ENCODE measurements at places on chromosomes 5 and 9.
A peak's percentile ranks its signal among the peaks of the same experiment; 100 is the strongest.

GRCh38 chr5:88643315-88643714, 239.7 kb downstream of the MEF2C start:
- no peak for DNase-seq

DNA sequence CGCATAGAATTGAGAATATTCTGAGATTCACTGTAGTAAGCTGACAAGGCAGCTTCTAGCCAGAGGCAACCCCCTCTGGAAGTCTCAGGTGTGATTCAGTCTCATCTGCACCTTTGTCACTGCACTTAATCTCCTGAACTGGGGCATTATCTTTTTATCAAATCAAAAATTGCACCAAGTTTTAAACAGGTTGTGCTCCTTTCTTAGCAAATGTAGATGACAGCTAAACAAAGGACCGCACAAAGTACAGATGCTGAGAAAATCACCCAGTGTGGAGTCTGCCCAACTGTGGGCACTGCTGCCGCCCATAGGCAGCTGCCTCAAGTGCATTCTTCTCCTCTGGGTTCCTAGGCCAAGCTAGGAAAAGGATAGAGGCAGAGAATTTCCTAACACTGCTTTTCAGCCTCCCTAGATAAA, 51.1 kb downstream of the STARD4 start:
- DNase-seq: peak; percentile 44

GRCh38 chr5:39720136-39720535, 295.4 kb upstream of the DAB2 start:
- peak; percentile 53 for DNase-seq

DNA sequence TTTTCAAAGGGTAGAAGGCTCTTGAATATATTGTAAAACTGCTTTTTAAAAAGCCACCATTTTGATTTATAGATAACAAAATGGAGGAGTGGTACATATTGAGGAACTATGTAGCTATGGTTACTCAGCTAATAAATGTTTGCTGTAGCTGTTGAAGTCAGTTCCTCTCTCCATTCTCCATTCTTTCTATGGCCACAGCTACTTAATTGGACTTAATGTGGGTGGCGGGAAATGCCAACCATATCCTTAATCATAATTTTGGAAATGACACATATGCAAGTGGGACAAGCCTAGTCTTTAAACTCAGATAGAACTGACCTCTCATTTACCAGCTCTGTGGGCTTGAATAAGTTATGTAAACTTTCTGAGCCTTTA, 10.6 kb downstream of the CDKN2A start:
- no peak for DNase-seq

DNA sequence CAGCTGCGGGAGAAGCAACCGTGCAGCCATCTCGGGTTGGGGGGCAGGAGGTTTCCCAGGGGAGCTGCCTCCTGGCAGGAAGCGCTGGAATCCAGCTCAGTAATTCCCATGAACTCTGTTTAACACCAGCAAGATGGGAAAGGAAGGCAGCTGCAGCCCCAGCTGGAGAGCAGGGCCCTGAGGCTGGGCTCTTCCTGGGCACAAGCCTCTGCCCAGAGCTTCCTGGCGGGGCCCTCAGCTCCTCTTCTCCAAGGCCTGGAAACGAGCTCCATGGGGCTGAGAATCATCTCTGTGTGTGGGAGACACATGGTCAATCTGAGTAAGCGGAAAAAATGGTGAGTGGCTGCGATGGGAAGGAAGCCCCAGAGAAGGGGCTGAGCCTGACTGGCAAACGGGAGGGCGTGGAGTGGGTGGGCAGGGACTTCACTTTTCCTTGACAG, 6.3 kb downstream of the MRPL36 start:
- DNase-seq: peak; percentile 19

DNA sequence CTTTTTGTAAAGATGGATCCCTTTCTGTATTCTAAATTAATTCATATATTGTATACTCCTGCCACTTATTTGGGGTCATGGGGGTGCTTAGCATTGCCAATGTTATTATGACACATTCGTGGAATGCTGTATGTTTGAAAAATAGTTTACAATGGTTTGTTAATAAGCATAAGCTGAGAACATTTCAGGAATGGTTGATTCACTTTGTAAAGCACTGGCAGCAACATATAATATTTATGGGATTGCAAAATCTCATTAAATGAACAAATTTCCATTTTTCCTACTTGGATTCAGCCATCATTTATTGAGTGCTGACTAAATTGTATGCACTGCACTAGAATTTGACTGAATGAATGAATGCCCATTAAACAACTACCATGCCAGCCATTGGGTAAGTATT, 215.2 kb upstream of the KLF4 start:
- no peak for DNase-seq

GRCh38 chr5:134490925-134491271, 34.6 kb upstream of the JADE2 start:
- no peak for DNase-seq

GRCh38 chr9:113682297-113682771, 193.8 kb upstream of the ZNF618 start:
- peak; percentile 90 for DNase-seq

- no peak for DNase-seq
Measured at GRCh38 chr5:124941051-124942049, 194.9 kb upstream of the ZNF608 start.

DNA sequence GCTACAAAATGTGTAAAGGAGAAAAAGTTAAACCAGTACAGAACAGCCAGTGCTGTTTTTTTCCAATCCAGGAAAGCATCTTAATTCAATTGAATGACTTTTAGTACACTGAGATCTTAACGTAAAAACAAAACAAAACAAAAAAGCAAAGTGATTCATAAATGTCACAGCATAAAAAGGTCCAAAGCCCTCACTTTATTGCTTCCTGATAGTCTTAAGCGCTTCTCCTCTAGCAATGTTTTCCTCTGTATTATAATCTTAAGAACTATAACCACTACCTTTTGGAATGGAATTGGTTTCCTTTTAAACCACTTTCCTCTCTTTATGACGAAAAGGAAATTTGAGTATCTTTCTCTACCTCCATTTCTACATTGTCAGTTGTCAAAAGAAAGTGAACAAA, 91.4 kb downstream of the SEMA5A start:
- DNase-seq: no peak

- peak; percentile 24 for DNase-seq
Measured at GRCh38 chr9:32741706-32742105, 41.6 kb upstream of the TMEM215 start.

- no peak for DNase-seq
Measured at GRCh38 chr5:6506611-6507010, 58.0 kb downstream of the UBE2QL1 start.

- DNase-seq: no peak
Measured at GRCh38 chr5:104385906-104386305, 823.3 kb upstream of the NUDT12 start.

DNA sequence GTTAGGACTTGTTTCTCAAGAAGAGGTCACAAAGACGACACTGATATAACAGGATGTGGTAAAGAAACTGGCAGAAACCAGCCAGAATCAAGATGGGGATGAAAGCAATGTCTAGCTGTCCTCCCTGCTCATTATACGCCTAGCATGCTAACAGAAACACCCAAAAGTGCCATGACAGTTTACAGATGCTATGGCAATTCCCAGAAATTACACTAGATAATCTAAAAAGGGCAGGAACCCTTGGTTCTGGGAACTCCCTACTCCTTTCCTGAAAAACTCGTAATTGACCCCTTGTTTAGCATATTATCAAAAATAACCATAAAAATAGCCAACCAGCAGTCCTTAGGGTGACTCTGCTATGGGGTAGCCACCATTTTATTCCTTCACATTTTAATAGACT, 10.9 kb upstream of the MRPS30 start:
- no peak for DNase-seq

- DNase-seq: no peak
Measured at GRCh38 chr9:106753155-106753671, 109.8 kb upstream of the ZNF462 start.

- DNase-seq: no peak
Measured at GRCh38 chr5:116380621-116381020, 194.0 kb downstream of the SEMA6A start.

DNA sequence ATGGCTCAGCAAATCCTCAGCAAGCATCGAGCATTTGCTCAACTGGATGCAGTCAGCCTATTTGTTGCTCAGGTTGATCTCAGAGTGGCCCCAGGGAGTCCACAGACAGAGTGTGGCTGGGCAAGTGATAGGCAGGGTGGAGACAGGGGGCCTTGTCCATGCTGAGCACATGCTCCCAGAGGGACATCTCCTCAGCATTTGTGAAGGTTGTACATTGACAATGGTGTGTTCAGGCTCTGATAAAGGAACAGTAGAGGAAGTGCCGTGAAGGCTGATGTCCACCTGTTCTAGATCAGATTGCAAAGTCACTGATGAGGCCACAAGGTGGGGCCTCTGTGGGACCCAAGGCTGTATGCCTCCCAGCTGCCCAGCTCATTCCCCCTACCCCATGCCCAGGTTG, 50.1 kb upstream of the FOXI1 start:
- DNase-seq: no peak

- DNase-seq: peak; percentile 63
Measured at GRCh38 chr5:167229751-167230150, 1061.7 kb upstream of the WWC1 start.

DNA sequence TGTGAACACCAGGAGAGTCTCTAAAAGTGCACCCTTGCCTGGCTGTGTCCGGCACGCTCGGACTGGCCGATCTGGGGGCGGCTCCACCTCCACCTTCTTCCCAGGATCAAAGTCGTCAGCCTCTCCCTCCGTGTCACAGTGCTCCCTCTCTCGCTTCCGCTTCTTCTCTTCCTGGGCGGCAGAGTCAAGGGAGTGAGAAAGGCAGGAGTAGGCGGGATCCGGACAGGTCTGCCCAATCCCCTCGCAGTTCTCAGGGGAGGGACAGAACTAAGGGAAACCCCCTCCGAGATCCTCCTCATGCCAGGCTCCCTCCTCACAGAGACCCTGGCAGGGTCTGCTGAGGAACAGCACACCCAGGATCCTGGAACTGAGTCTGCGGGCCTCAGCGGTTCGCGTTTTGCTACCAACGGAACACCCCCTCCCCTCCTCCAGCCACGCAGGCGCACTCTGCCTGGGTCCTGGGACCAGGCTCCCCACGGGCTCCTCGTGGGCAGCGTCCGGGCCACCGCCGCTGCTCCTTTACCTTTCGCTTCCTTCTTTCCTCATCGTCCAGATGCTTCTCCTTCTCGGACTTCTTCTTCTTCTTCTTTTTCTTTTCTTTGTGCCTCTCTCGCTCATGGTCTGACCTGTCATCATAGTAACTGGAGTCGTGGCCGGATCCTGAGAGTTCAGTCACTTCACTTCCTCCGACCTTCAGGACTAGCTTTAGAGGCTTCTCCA, 1.3 kb downstream of the BRD9 start:
- DNase-seq: no peak

GRCh38 chr9:127938298-127938690, 640 bp upstream of the DPM2 start:
- no peak for DNase-seq

GRCh38 chr9:27192291-27192960, 83.4 kb downstream of the TEK start:
- no peak for DNase-seq

GRCh38 chr5:132500244-132500930, 9.8 kb upstream of the IRF1 start:
- DNase-seq: no peak

DNA sequence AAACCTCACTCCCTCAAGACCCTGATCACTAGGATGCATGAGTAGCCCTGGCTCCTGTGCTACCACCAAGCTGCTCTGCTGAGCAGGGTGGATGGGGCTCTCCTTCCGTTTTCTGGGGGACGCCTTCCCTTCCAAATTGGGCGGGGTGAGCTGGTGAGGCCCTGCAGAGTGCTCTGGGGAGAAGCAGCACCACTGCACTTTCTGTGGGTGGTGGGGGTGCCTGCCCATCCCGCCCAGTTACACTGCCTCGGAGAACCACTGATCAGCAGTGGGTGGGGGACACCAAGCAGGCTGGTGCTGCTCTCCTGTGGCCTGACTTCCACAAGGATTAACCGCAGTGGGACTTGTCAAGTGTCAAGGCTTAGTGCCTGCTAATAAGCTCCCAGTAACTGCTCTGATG, 19.0 kb downstream of the GFPT2 start:
- DNase-seq: no peak

DNA sequence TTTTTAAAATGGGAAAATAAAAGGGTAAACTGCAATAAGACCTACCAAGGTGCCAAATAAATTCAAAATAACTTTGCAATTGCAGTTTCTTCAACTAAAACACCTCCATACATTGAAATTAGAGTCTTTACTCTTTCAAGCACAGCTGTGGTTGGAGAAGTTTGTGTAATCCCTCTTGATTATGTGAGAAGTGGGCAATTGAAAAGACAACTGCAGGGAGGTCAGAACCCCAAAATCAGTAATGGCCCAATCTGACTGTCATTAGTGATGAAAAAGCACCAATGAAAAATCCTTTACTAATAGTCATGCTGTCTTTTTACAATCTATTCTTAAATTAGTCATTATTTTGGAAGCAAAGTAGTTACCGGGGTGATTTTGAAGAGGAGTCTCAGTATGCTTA, 116.7 kb upstream of the RGMB start:
- no peak for DNase-seq

GRCh38 chr5:115831163-115831768, 10.1 kb downstream of the ATG12 start:
- DNase-seq: peak; percentile 47

- DNase-seq: no peak
Measured at GRCh38 chr9:123232332-123232731, 36.1 kb downstream of the STRBP start.

DNA sequence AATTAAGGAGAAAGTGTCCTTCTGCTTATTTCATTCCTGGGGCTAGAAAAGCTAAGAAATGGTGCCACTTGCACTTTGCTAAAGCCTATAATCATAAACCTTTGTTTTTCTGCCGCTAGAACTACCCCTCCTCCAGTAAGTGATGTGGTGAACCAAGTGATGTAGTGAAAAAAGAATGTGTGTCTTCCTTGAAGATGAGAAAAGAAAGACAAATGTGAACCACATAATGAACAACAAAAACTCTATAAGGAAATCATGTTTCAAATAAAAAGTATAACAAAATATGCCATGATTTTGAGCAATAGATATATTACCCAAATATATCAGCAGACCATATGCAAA, 179.0 kb upstream of the SGCD start:
- no peak for DNase-seq

DNA sequence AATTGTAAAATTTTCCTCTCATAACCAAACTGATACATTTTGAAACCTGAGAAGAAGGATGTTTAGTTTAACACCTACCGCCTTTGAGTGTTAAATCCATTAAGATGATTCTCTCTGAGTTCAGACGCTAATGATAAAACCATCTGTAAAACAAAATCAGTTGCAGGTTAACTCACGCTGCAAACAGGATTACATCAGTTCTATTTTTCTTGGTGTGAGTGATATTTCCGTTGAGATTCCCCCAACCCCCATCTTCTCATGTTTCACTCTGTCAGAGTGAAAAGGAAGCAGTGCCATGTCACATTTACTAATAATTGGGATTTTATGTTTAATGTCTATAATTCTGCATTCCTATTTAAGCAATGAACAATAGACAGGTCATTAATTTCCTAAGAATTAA, 146.5 kb downstream of the FANCC start:
- peak; percentile 38 for DNase-seq

GRCh38 chr5:36900283-36900682, 23.7 kb downstream of the NIPBL start:
- DNase-seq: no peak

- no peak for DNase-seq
Measured at GRCh38 chr9:134835448-134835847, 45.2 kb upstream of the FCN2 start.

- DNase-seq: peak; percentile 8
Measured at GRCh38 chr5:129361441-129362025, 98.6 kb upstream of the ADAMTS19 start.

All from EL (cell line).